Activated CD4-positive, alpha-beta memory T cell treated with anti-CD3 and anti-CD28 coated beads for 36 hours (primary cell): ENCODE measurements at places on chromosomes 13 and 19.

DNA sequence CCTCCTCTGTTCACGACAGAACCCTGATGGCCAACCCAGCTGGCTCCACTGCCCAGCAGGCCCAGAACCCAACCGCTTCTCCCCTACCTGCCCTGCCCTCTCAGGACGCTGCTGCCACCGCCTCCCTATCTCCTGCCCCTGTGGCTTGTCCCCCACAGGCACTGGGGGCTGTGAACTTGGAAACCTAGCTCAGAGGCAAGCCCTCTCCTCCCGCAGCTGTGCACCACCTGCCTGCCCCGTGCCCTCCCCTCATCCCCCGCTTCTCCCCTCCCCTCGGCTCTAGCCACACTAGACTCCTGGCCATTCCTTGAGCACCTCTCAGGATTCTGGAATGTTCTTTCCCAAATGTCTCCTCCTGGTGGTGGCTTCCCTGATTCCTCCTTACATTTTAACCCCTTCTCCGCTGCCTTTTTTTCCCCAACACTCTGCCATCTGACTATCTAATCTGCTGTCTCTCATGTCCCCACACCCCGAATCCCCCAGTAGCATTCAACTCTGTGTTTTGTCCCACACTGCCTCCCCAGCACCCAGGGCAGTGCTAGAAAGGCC is 6.7 kb downstream of the NANOS3 start:
- no peak for DNase-seq

GRCh38 chr13:39347926-39348901 is 254.8 kb downstream of the LHFPL6 start:
- DNase-seq = no peak

DNA sequence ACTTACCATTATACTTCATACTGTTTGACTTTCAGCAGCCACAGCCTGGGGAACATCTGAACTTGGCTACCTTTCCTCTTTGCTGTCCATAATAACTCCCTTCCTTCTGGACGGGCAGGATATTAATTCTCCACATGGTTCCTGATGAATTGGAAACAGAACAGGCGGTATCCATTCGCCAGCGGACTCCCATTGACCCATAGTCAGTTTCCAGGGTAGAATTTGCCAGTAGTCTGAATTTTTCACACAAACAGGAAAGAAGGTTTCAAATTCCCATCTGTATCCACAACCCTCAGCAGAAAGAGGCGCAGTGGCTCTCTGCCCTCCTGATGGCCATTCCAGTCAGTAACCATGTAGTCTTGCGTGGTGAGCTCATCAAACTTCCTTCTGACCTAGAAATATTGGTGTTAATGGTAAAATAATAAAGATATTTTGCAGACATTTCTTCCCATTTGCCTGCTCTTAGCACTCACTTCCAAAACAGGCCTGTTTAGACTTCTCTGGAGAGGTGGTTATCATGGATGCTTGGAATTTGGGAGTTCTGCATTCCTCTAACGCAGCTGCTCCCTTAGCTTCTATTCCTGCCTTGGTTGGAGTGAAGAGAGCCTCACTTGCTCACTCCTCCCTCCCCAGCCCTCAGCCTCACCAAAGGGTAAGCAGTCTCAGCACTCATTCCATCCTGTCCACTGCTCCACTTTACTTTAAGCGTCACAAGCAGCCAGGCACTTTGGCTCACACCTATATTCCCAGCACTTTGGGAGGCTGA is 75.0 kb upstream of the OXGR1 start:
- no peak for DNase-seq

DNA sequence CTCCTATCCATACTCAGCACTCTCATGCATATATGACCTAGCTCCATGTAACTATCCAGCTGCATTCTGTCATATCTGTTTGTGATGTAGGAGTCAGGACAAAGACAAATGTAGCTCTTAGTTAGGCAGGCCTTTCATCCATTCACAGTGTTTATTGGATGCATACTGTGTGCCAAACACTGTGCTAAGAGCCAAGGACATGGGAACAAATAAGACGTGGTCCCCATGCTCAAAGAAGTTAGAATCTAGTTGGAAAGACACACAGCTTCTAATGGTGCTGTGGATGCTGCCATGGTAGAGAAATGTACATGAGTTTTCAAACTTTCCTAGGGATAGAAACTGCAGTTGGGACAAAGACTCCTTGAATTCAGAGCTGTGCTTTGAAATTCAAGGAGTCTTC is 31.7 kb upstream of the IL17D start:
- DNase-seq = no peak

GRCh38 chr13:114282041-114282670 is 755 bp downstream of the UPF3A start:
- DNase-seq = peak; percentile 47

DNA sequence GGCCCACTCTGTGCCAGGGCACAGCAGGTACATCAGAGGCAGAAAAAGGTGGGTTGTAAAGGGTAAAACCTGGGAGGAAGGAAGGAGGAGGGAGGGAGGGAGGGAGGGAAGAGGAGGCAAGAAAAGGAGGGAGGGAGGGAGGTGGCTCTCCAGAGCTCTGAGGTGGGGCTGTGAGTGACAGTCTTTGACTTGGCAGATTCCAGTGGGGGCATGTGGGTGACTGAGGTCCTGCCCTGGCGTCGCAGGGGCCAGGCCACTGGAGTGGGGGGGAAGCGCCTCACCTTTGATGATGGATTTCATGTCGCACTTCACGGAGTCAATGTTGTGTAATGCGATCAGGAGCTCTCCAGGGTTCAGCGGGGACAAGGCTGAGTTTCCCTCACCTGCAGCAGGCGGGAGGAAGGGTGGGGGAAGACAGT is 6.0 kb upstream of the RSPH6A start:
- no peak for DNase-seq

- no peak for DNase-seq
Observed at GRCh38 chr13:112730157-112730671, 40.4 kb downstream of the ATP11A start.

- no peak for DNase-seq
Observed at GRCh38 chr13:56561327-56561726, 579.4 kb upstream of the PRR20A start.

- DNase-seq = no peak
Observed at GRCh38 chr13:45575830-45576180, 39.7 kb downstream of the ERICH6B start.

- DNase-seq = no peak
Observed at GRCh38 chr19:39112338-39112890, 13.2 kb upstream of the PAK4 start.

- no peak for DNase-seq
Observed at GRCh38 chr19:15897738-15898276, at the start of gene CYP4F2. Gene CYP4F2 (minus strand): TSS chr19:15898074. CDS start chr19:15897611, 463 bp downstream.

DNA sequence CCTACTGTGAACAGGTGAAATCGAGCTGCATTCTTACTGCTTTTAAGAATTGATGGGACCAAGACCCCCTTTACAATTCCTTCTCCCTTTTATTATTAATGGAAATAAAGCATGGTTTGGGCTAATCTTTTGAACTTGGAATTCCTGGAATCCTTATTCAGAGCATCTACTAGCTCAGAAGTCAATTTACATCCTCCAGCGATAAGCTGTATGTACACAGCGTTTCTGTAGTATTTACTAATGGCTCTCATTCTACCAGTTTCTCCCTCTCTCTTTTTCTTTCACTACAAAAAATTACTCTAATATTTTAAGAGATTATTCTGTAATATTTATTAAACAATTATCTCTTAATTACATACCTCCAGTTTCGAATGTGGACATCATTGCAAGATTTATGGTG is 31.5 kb downstream of the FREM2 start:
- DNase-seq = no peak

DNA sequence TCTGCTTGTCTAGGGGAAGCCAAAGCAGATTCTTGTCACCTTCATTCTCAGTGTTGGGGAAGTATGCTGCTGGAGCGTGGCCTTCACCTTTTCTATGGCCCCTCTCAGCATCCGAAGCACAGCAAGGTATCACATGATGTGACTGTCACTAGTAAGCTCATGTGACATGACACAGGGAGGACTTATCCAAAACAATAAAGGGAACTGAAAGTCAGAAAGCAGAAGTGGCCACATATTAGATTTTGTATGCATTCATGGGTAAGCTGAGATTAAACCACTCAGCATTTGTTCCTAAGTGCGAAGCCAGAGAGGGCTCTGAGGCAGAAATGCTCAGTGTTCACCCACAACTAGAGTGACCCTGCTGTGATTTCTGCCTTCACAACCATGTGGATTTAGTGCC is 72.8 kb upstream of the PCDH8 start:
- DNase-seq = no peak

DNA sequence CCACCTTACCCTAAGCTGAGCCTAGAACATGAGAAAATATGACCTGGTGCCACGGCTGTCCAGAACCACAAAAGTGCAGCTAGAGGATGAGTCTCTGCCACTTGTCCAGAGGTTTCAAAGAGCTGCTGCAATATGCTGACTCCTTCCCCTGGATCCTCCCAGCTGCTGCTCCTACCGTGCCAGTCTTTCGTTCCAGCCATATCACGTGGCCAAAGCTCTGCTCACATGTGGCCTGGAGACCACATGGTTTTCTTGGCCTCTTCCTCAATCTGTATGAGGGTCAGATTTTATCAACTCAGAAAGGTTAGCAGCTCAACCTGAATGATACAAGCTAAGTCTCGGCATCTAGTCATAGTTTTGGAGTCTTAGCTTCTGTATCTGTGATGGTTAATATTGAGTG is 3.2 kb upstream of the SACS start:
- no peak for DNase-seq

DNA sequence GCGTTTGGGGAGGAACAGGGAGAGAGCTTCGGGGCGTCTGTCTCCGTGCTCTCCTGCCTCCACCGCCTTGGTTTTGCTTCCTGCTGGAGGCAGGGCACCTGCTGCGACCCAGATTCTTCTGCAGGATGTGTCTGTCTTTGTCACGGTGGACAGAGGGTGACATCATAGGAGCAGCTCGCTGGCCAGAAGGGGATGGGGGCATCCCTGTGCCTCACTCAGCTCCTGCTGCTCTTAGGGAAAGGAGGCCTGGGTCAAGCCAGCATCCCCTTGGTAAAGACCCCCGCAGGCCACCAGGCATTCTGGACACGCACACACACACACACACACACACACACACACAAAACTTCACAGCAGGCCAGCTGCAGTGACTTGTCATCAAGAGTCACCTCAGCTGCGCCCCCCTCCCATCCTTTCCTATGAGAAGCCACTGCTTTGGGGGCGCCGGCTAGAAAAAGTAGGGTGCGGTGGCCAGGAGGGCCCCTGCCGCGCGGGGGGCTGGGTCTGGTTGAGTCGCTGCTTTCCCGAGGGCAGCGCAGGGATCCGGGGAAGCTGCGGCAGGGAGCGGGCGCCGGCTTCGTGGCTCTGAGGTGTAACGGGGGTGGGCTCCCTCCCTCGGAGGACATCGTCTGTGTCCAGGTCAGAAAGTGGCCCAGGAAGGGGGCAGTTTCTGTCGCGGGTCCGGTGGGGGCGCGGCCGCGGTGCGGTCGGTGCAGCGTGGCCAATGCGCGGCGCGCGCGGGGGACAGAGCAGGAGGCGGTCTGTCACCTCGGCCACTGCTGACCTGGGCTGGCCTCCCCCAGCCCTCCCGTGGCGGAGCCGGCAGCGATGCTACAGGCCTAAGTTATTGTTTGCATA is 15.8 kb upstream of the NPAS1 start:
- no peak for DNase-seq

- no peak for DNase-seq
Observed at GRCh38 chr13:39822437-39822836, 167.0 kb downstream of the COG6 start.

DNA sequence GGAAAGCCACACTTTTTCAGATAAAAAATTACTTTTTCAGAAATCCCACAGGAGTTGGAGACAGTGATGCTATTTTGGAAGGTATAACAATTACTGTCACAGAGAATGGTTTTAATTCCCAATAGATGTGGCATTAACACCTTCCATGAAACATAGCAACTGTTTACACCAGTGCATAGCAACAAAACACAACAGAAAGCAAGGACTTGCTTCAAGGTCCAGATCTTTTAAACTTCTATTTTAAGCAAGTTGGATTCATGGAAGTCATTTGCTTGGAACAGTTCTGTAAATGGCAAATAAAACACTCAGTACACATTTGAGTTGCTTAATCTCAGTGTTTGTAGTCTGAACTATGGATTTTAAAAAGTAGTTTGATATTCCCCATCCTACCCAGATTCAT is 385.9 kb upstream of the SPRY2 start:
- DNase-seq = no peak

GRCh38 chr13:40665126-40666044 is 1.1 kb downstream of the FOXO1 start:
- DNase-seq = peak; percentile 51

GRCh38 chr13:88925954-88926353 is 1254.8 kb downstream of the SLITRK5 start:
- no peak for DNase-seq

- no peak for DNase-seq
Observed at GRCh38 chr13:33150126-33150525, 133.9 kb downstream of the KL start.

DNA sequence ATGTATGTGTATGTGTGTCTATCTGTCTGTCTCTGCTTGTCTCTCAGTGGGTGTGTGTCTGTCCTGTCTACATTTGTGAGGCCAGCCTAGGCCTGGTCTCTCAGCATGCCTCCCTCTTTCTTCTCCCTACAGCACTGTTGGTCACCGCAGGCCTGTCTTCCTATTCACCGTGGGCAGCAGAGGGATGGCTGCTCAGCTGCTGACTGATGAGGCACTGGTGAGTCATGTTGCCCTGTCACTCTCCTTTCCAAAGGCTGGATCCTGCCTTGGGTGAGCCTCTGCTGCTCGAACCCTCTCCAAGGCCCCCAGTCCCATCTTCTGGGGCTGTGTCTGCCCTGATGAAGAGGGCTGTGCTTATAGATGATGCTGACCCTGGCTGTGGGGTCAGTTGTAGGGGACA is 6.3 kb downstream of the ZNF71 start:
- DNase-seq = no peak

DNA sequence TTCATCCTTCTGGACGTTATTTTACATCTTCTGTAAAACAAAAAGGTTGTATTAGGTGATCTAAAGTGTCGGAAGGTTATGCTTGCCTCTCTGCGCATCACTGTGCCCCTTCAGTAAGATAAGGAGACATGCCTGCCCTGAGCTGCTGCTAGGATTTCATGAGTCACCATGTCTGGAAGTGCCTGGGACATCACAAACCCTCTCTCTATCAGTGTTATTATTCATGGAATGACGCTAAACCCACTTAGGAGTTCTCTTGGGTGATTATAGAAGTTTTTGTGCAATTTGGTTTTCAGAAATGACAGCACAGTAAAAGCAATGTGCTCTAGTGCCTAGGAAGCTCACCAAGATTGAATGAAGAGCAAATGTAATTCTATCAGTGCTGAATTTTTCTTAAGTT is 617.7 kb downstream of the DCT start:
- DNase-seq = no peak

- DNase-seq = no peak
Observed at GRCh38 chr19:56015756-56016155, 29.2 kb downstream of the NLRP5 start.
